Breast epithelium (tissue), 4 donors: ENCODE measurements at places on chromosomes 1 and 21.

GRCh38 chr21:38825921-38826320 lies 20.2 kb downstream of the ETS2 start:
- H3K4me1 ChIP-seq: no peaks in the 10 kb centered on the region
- H3K36me3 ChIP-seq: no peaks in the 10 kb centered on the region
- H3K27ac ChIP-seq: no peak overlapping the region

GRCh38 chr1:111738436-111739193 lies 580 bp downstream of the INKA2 start:
- no peaks in the 10 kb centered on the region for H3K27me3 ChIP-seq
- peak overlapping the region; percentile 91 for H3K27ac ChIP-seq
- DNase-seq: peak; percentile 57
- peak overlapping the region; percentile 89 for H3K4me3 ChIP-seq
- peaks cover 3% of the 10 kb centered on the region for H3K4me1 ChIP-seq
- no peaks in the 10 kb centered on the region for H3K36me3 ChIP-seq

- no peak for DNase-seq
- H3K27me3 ChIP-seq: no peaks in the 10 kb centered on the region
- no peaks in the 10 kb centered on the region for H3K36me3 ChIP-seq
- no peak overlapping the region for H3K27ac ChIP-seq
Measured at GRCh38 chr21:36097427-36098181, 27.8 kb downstream of the CBR1 start.

GRCh38 chr1:160125746-160126145 lies 10.2 kb downstream of the ATP1A2 start:
- no peaks in the 10 kb centered on the region for H3K36me3 ChIP-seq
- no peak for DNase-seq
- H3K4me1 ChIP-seq: no peaks in the 10 kb centered on the region
- no peak overlapping the region for H3K27ac ChIP-seq

DNA sequence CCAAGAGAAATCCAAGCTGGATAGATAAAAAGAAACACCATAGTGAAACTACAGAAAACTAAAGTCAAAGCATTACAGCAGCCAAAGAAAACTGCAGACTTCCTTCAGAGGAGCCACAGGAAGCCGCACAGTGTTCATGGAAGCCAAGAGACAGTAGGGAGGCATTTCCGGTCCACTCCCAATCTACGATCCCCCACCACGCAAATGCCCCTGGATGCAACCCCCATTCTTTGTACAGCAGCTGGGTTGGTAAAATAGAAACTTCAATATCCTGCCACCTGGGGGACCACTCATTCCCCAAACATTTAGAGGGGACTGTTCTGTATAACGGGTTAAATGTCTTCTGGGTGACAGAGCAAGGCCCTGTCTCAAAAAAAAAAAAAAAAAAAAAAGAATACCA lies 43.9 kb upstream of the TSPEAR start:
- no peaks in the 10 kb centered on the region for H3K4me1 ChIP-seq
- H3K36me3 ChIP-seq: no peaks in the 10 kb centered on the region
- no peak for DNase-seq
- H3K4me3 ChIP-seq: no peak overlapping the region

GRCh38 chr1:12142141-12142823 lies 24.5 kb upstream of the TNFRSF1B start:
- H3K4me3 ChIP-seq: no peak overlapping the region
- no peaks in the 10 kb centered on the region for H3K36me3 ChIP-seq
- peak overlapping the region; percentile 87 for H3K27ac ChIP-seq
- DNase-seq: no peak
- H3K4me1 ChIP-seq: peaks cover 8% of the 10 kb centered on the region

DNA sequence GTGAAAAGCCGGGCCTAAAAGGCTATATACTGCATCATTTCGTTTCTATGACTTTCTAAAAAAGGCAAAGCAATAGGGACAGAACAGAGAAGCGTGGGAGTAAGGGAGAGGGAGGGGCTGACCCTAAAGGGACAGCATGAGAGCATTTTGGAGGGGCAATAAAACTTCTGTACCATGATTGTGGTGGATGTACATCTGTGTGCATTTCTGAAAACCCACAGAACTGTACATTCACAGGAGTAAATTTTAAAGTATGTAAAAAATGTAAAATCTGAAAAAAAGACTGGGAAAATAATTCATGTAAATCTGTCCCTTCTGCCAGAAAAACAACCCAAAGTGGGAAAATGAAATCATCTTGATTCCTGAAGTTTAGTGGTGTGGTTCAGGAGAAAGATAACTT lies 235.4 kb downstream of the CENPF start:
- no peak overlapping the region for H3K27ac ChIP-seq
- H3K4me3 ChIP-seq: no peak overlapping the region
- H3K27me3 ChIP-seq: no peaks in the 10 kb centered on the region
- H3K4me1 ChIP-seq: no peaks in the 10 kb centered on the region
- no peaks in the 10 kb centered on the region for H3K36me3 ChIP-seq
